Cardiac muscle cell (in vitro differentiated cells and primary cell): ENCODE measurements at places on chromosomes 5 and 9.

DNA sequence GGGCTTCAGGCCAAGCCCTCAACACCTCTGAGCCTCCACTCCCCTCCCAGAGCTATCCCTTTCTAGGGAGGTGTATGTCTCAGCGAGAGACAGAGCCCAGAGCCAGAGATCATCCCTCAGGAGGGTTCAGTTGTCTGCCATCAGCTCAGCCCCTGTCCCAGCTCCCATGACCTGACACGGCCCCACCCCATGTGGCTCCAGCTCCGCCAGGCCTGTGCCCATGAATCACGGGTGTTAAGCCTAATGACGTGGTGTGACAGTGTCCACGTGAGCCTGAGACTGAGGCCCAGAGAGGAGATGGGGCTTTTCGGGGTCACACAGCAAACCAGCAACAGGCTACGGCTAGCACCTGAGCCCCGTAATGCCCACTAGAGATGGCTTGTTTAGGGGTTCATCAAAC lies 60.9 kb upstream of the ORM1 start:
- no peak for DNase-seq

- peak; percentile 83 for DNase-seq
Measured at GRCh38 chr9:21801683-21802417, 586 bp upstream of the MTAP start.

GRCh38 chr9:95504053-95504963 lies 12.5 kb downstream of the PTCH1 start:
- DNase-seq, result peak; percentile 46

DNA sequence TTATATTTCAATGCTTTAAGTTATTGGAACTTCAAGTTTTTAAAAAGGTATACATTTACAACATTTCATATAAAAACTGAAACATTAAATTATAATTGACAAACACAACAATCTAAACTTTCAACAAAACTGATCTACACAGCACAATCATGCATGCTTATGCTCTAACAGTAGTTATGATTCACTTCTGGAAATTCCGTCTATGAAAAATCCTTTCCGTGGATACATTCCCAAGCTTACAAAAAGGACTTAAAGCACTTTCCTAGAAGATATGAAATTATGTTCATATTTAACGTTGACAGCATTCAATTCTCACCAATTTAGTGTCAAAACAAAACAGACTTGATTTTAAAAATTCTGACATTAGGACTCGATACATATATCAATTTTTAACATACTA lies 3.7 kb downstream of the HNRNPH1 start:
- no peak for DNase-seq

DNA sequence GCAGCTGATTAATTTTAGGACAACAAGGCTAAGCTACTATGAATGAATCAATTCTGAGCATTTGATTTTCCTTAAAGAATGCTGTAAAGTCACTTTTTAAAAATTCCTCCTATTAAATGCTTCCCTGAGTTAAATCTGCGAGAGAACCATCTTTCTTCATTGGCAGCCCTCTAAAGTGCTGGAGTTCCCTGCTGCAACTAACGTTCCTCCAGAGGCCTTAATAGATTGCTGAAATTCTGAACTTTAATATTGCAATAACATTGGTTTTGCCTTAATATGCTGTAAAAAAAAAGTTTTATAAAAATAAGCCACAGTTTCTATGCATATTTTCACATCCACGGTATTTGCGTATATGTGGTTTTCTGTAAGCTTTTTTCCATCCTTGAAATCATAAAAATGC lies 298.0 kb upstream of the PIK3R1 start:
- no peak for DNase-seq

DNA sequence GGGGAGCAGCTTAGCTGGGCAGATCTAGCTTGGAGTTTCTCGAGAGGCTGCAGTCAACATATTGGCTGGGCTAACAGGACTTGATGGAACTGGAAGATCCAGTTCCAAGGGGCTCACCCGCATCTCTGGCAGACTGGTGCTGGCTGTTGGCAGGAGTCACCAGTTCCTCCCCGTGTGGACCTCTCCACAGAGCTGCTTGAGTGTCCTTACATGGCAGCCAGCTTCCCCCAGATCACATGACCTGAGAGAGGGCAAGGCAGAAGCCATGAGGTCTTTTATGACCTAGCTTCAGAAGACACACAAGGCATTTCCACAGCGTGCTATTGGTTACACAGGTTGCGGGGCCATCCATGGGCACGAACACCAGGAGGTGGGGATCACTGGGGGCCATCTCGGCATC lies 26.4 kb upstream of the RXRA start:
- DNase-seq, result no peak

- DNase-seq, result peak; percentile 28
Measured at GRCh38 chr5:125197321-125197720, 450.9 kb upstream of the ZNF608 start.

DNA sequence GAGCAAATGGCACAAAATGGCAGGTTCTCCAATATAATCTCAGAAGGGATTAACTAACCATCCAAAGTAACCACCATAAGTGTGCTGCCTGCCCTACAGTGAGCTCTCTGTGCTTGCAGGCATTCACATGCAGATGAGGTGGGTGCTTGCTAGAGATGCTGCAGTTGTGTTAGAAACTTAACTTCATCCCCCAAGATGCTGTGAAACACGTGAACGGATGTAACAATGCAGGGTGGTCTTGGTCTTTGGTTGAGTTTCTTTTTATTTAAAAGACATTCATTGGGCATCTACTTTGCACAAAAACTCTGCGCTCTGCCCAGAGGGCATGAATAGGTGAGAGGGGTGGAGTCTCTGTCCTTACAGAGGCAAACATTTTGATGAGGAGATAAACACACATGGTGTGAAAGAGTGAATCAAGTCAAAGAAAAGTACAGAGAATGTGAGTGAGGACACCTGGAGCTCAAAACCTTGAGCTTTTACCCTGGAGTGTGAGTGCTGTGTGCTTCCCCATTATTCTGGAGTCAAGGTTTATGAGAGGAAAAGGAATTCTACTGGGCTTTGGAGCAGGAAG lies 143.9 kb upstream of the DAP start:
- no peak for DNase-seq

GRCh38 chr5:127872494-127872893 lies 169.3 kb downstream of the CCDC192 start:
- no peak for DNase-seq

DNA sequence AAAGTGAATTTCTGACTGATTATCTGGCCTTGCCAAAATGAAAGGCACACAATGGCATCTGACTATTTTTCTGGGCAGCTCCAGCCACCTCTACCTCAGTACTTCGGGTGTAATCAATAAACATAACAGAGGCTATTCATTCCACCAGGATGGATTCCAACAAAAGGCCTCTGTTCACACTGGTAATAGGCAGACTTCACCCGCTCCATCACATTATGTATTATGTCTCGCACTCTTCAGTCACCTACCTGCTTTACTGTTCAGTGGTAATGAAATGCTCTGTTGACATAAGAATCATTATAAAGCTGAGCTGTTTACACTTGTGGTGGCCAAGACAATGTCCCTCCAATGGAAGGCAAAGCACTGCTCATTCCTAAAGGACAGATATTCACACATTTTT lies 1333.7 kb upstream of the WWC1 start:
- DNase-seq, result no peak

DNA sequence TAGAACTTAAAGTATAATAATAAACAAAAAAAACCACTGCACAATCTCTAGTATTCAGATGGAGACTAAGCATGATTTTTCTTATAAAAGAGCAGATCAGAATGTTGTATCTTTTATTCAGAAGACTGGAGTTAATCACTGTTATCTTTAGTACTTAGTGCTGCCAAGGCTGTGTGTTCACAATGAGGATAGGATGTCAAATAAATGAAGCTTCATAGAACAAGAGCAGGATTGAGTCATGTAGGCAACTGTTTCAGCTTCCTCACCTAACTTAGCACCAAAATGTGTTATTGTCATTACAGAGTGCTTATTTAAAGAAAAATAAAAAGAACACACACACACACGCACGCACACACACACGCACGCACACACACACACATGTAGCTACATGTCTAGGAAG lies 58.1 kb upstream of the CDKN2B start:
- no peak for DNase-seq

DNA sequence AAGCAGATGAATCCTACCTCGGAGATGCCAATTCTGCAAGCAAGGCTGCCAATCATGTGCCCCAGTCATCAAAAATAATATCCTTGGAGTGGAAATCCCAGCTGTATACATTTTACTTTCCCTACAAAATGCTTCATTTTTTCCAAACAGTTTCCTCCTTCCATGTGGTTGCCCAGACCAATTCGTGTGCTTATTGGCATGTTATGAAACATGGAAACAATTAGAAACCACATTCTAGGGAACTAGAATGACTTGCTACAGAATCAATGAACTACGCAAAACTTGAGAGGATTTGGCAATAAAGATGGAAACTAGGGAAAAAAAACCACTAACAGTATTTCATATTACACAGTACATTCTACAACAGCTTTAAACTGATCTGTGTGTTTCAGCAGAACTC lies 584.5 kb upstream of the DMAC1 start:
- no peak for DNase-seq

- no peak for DNase-seq
Measured at GRCh38 chr9:30995956-30996738, 1388.3 kb upstream of the ACO1 start.

GRCh38 chr5:32814141-32814540 lies 103.0 kb downstream of the NPR3 start:
- DNase-seq, result no peak

GRCh38 chr9:76441551-76442322 lies 17.2 kb upstream of the GCNT1 start:
- DNase-seq, result no peak

- DNase-seq, result peak; percentile 50
Measured at GRCh38 chr9:71819115-71819739, 50.9 kb upstream of the CEMIP2 start.

- DNase-seq, result no peak
Measured at GRCh38 chr5:67432606-67433005, 236.0 kb upstream of the CD180 start.

GRCh38 chr9:98410185-98410697 lies 154.8 kb upstream of the TBC1D2 start:
- peak; percentile 83 for DNase-seq

GRCh38 chr5:1751026-1751863 lies 48.4 kb downstream of the MRPL36 start:
- no peak for DNase-seq

DNA sequence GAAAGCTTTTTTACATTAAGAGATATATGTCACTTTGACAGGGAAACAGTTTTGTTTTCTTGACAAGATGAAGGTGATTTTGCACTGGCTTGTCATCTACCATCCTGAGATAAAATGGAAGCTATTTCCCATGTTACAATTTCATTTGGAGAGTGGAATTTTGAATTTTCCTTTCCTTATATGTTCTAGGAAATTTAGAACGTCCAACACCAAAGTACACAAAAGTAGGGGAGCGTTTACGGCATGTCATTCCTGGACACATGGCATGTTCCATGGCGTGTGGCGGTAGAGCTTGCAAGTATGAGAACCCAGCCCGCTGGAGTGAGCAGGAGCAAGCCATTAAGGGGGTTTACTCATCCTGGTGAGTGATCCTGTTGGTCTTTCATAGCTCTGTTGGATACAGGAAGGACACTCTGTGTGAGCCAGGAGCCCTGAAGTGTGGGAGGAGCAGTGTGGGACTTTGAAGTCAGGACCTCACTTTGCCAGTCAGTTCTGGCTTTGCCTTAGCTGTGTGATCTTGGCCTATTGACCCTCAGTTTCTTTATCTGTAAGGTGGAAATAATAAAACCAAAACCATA lies 887 bp downstream of the PTPDC1 start:
- no peak for DNase-seq

DNA sequence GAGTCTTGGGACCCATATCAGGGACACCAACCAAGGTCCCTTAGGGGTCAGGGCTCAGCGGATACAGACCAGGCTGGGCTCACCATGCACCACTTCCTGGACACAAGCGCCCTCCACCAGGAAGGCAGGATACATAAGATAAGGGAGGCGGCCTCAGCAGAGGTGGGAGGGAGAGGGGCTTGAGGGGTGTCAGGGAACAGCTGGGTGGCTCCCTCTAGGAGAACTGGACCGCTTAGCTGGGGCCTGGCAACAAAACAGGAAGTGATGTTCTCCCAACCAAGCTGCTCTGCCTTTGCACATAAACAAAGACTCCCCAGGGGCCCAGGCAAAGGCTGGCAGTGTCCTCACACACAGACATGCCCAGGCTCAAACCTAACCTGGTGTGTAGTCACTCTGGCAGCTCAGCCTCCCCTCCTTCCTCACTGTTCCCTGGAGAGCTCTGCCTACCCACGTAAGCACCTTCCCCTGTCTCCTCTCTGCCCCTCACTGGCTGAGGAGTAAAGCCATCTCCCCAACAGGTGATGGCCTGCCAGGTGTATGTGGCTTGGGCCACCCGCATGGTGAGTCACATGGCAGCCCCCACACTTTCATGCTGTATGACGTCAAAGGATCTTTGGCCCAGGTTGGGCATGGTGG lies 5.8 kb upstream of the BICD2 start:
- peak; percentile 38 for DNase-seq

DNA sequence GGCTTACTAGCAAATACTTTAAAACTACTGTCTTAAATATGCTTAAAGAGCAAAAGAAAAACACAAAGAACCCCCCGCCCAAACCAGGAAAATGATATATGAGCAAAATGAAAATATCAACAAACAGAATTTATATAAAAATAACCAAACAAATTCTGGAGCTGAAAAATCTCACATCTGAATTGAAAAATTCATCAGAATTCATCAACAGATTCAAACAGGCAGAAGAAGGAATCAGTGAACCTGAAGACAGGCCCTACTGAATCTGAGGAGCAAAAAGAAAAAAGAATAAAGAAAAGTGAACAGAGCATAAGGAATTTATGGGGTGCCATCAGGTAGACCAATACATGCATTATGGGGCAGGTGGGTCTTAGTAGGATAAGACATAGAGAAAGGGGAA lies 49.8 kb upstream of the SPTLC1 start:
- no peak for DNase-seq

- no peak for DNase-seq
Measured at GRCh38 chr9:91778031-91778430, 172.0 kb downstream of the ROR2 start.

GRCh38 chr5:144102361-144102760 lies 68.1 kb downstream of the YIPF5 start:
- no peak for DNase-seq

GRCh38 chr5:136012041-136012804 lies 16.6 kb upstream of the TGFBI start:
- DNase-seq, result peak; percentile 84

GRCh38 chr9:102587281-102587680 lies 407.9 kb upstream of the CYLC2 start:
- DNase-seq, result no peak

- no peak for DNase-seq
Measured at GRCh38 chr5:10935536-10935935, 174.5 kb upstream of the DAP start.

DNA sequence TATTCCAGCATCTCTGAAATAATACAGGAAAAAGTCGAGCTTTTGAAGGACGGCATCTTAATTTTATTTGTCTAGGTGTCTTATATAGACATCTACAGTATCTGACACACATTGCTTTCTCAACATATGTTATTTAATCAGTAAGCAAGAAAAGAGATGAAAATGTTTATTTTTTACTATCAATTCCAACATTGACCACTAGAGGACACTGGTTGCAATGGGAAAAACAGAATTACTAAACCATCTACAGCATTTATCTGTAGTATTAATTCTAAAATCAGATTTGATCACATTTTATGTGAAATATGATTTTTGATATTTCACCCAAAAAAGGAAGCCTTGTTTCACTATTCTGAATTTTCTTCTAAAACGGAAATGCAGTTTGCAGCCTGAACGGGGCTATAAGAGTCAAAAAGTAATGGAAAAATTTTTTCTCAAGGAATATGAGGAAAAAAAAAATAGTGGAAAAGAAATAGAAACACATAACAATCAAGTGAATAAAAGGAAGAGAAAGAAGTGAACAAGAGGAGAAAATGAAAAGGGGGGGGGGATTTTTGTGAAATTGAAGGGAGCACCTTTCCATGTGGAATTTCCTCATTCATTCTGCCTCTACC lies 98.6 kb downstream of the OSTF1 start:
- DNase-seq, result no peak
